ENCODE measurements at places on chromosomes 11 and 22.

DNA sequence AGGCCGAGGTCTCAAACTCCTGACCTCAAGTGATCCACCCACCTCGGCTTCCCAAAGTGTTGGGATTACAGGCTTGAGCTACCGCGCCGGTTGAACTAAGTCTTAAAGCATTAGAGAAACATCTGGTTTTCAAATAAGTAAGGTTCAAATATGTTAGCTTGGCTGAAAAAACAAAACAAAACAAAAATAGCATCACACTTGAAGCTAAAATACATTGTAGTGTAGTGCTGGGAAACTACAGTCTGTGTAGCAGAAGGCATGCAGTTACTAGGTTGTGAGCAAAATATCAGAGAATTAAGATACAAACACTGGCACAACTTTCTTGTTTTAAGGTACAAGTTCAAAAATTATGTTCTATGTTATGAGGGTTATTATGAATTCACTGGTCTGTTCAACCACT, 224.8 kb upstream of the CHORDC1 start:
- DNase-seq: no peak

DNA sequence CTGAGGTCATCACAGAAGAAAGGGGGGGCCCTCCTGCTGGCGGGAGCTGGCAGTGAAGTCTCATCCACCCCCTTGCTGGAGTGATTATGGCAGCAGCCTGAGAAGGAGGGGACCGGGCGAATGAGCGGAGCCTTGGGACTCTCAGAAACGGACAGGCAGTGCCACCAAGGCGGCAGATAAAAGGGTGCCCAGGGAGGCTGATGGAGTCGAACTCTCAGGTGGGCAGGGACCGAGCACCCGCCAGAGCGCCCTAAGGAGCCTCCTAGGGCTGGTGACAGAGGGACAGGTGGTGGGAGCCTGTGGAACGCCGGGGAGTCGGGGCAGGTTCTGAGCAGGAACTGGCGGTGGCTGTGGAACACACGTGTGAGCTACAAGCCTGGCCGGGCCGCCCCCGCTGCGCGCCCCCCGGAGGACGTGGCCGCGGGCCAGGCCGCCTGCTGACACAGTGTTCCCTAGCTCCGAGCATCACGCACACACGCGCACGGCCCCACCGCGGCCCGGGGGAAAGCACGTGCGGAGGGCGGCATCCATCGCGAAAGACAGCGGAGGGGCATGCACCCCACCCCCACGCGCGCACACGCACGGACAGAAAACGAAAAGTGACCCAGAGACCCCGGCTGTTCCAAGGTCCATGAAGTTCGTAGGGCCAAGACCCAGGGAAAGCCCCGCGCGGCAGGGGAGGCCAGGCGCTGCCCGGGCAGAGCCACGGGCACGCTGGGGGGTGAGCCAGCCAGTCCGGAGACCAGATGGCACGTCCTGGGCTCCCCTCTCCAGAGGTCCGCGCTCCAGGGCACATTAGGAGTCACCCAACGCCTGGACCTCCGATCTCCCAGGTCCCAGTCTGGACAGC, 1.0 kb downstream of the VWCE start:
- DNase-seq: no peak

- peak; percentile 6 for DNase-seq
These were observed 1.5 kb downstream of the DDX10 start for GRCh38 chr11:108666373-108666772.

DNA sequence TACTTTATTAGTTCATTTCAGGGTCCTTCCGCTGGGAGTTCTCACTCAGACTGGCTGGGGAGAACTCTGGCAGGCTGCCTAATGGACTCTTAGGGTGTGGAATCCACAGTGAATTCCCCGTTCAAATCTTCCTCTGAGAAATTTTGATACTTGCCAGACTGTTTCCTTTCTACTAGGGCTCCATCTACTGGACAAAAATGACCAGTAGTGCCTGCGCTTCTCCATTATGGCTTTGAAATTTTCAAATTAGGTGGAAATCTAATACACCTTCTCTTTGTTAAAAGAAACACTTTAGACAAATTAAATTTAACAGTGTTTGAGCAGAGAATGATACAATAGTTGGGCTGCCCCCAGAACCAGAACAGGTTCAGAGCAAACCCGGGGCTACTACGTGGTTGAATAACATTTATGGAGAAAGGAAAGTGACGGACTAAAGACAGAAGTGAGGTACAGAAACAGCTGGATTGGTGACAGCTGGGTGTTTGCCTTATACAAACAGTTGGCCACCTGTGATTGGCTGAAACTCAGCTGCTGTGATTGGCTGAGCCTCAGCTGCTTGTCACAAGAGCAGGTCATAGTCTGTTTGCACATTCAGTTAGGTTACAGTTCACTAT, 52.9 kb upstream of the FDX1 start:
- peak; percentile 84 for DNase-seq

GRCh38 chr11:111366560-111367410, 12.3 kb downstream of the POU2AF1 start:
- no peak for DNase-seq

GRCh38 chr22:29799217-29799680, 32.1 kb downstream of the UQCR10 start:
- peak; percentile 93 for DNase-seq

- no peak for DNase-seq
These were observed 40.5 kb downstream of the IGLL5 start for GRCh38 chr22:22927888-22928665.

DNA sequence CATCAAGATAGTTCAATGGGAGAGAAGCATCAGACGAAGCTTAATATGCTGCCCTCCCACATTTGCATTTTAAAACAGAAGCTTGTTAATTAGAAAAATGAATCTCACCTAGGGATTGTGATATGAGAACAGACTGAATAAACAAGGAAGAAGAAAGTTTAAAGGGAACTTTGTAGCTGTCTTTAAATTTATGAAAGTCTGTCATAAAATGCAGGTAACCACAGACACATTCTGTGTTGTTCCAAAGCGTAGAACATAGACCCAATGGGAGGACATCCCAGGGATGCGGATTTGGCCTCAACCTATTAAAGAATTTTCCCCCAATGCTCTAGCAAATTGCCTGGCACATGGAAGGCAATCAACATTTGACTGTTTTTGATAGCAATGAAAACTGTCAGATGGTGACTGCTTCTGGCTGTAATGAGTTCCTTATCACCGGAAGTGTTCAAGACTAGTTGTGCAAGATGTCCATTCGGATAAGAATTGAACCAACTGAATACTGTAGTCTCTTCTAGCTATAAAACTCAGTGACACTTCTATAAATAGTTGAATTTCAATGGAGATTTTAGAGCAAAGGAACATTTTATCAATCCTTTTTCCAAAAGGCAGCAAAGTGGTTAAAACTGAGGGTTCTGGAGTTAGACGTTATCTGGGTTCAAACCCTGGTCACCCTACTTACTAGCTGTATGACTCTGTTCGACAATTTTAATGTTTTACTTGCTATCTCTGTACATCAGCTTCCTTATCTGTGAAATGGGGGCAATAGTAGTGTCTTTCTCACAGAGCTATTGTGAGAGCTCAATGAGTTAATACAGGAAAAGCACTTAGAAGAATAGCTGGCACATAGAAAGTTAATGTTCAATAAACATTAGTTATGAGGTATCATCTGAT, 64.9 kb downstream of the LIF start:
- DNase-seq: no peak
